ENCODE measurements at places on chromosomes 11 and 22.

DNA sequence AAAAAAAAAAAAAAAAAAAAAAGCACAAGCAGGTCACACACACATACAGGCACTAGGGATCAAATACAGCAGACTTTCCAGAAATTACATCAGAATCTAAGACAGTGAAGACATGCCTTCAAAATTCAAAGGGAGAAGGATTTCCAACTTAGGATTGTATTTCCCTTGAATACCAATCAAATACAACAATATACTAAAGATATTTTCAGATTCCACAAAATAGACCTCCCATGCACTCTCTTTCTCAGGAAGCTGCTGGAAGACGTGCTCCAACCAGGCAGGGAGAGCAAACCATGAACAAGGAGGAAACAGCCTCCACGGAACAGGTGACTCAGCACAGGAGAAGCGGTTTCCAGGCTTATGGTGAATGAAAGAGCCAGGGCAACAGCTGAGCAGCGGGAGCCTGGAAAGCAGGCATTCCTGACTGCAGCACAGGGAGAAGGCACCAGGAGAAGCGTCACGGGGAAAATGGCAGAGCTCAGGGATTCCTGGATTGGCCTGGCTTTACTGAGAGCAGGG lies 32.0 kb downstream of the TMEM184B start:
- no peak for DNase-seq

DNA sequence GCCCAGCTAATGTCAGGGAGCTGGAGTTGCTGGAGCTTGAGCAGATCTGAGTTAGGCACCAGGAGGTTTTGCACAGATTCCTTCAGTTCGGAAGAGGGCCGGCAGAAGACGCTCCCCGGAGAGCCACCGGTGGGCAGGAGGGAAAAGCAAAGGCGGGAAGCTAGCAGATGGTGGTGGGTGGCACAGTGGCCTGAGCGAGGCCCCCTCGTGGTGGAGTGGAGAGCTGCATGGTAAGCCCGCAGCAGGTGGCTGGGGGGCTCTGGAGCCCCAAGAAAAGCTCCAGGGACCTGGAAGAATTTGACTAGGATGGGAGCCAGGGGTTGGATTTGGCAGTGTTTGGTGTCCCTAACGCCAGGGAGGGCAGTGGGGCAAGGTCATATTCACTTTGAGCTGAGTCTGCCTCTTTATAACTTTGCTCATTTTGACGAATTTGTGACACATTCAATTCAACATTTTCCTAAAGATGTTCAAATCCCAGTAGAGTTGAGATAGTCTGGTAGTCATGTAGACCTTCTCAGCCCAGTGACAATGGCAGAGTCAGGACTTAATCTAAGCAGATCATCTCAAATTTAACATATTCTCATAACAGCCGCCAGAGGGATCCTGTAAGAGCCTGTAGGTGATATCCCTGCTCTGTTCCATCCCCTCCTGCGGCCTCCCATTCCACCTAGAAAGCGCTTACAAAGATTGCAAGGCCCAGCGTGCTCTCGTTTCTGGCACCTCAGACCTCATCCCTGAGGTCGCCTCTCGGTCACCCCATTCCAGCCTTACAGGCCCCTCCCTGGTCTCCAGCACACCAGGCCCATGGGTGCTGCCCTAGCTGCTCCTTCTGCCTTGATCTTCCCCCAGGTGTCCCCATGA lies 57.9 kb downstream of the TRIM29 start:
- DNase-seq, result peak; percentile 11

- no peak for DNase-seq
Measured at GRCh38 chr11:47480762-47481161, 31.8 kb upstream of the RAPSN start.

DNA sequence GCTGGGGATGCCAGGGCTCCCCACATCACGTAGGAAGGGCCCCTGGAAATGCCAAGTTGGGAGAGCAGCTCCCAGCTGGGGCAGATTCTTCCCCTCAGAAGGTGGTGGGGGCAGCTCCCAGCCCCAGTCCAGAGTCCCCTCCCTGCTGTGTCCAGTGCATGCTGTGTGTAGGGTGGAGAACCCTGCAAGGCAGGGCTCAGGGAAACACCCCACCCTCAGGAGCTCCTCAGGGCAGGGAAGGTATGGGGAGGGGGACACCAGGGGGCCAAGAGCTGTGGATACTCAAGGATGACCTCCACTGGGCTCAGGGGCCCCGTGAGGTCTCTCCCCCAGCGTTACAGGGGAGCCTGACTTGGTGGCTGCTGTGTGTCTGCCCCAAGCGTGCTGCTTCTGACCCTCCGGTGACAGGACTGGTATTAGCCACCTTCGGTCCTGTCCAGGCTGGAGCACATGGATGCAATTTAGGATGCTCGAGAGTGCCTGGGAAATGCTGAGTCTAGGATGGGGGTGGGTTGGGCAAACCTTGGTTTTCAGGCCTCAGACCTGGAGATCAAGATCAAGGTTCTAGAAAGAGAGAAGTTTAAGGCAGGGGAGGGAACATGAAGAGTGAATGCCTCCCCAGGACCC lies 16.1 kb upstream of the CABP7 start:
- no peak for DNase-seq

- DNase-seq, result no peak
Measured at GRCh38 chr22:19344420-19344819, 52.9 kb upstream of the CLTCL1 start.

DNA sequence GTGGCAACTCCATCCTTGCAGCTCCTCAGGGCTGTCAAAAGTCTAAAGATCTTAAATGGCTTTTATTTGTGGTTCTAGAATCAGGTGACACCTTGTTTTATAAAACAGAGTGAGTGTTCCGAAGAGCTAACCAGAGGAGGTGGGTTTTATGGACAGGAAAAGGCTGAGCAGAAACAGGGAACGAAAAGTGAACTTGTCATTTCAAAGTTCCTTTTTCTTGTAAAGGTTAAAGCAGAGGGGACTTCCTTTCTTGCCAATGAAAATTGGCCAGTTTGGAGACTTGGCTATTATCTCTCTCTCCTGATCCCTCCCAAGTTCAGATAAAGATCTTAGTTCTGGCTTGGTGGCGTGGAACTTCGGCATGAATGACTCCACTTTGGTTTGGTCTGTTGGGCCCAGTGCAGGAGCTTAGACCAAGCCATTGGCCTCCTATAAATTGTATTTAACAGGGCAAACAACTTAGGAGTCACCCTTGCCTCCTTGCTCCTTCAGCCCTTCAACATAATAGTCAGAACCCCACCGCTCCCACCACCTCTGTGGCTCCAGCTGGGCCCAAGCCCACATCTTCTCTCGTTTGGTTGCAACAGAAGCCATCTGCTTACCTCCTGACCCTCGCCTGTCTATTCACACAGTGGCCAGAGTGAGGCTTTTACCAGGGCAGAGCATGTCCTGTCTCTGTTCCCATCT lies 102.4 kb upstream of the THY1 start:
- DNase-seq, result no peak

DNA sequence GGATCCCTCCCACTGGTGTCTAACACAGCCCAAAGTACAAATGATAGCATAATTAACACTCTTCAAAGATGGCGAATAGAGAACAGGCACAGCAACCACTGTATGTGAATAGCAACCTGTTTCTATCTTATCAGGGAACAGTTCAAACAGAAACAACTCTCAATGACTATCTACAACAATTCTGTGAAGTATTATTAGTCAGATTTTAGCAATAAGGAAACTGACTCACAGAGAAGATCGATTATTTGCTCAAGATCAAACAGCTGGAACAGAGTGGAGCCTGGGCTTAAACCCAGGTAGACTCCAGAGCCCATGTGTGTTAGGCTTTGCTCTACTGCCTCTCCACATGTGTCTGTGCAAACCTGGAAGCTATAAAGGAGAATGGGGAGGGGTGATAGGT lies 88.7 kb downstream of the C11orf58 start:
- DNase-seq, result no peak

GRCh38 chr11:15943418-15944197 lies 412.7 kb downstream of the SOX6 start:
- DNase-seq, result no peak

GRCh38 chr11:45388472-45388871 lies 102.3 kb upstream of the SYT13 start:
- no peak for DNase-seq

DNA sequence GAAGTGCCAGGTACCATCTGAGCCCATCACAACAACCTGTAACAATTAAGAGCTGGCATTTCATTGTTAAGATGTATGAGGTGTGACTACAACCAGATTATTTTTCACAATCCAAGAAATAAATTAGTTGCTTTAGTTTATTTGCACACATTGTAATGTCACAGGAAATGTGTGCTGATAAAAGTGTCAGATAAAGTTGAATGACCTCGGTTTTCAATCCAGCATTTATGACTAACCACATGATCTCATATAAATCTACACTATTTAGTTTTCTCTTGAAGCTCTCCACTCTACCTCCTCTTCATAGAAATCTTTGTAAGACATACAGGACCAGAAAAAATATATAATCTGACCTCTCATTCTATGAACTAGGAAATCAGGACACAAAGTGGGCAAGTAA lies 166.2 kb downstream of the PGR start:
- no peak for DNase-seq

DNA sequence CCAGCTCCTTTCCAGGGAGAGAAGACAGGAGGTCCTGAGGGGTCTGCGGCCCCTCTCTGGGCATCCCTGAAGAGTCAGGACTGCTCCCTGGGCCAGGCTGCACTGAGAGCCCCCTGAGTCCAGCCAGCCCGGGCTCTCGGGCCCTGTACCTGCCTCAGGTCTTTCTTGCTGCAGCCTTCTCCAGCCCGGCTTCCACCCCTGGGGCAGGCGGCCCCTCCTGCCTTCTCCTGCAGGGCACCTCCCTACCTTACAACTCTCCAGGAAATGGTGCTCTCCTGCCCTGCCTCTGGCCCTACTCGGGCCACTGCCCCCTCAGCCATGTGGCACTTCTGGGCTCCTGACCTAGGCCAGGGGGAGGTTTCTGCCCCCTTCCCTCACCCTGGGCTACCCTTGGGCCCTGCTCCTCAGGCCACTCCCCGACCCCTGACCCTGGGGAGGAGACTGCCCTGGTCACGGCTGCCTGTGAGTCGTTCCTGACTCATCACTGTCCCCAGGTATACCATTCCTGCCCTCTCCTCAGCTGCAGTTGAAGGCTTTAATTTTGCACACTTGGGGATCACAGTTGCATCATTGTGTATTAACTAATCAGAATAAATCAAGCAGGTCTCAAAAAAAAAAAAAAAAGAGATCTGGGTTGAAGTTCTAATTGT lies 251.1 kb downstream of the NXPE2 start:
- no peak for DNase-seq

- DNase-seq, result no peak
Measured at GRCh38 chr11:118353084-118353710, 6.2 kb upstream of the UBE4A start.

DNA sequence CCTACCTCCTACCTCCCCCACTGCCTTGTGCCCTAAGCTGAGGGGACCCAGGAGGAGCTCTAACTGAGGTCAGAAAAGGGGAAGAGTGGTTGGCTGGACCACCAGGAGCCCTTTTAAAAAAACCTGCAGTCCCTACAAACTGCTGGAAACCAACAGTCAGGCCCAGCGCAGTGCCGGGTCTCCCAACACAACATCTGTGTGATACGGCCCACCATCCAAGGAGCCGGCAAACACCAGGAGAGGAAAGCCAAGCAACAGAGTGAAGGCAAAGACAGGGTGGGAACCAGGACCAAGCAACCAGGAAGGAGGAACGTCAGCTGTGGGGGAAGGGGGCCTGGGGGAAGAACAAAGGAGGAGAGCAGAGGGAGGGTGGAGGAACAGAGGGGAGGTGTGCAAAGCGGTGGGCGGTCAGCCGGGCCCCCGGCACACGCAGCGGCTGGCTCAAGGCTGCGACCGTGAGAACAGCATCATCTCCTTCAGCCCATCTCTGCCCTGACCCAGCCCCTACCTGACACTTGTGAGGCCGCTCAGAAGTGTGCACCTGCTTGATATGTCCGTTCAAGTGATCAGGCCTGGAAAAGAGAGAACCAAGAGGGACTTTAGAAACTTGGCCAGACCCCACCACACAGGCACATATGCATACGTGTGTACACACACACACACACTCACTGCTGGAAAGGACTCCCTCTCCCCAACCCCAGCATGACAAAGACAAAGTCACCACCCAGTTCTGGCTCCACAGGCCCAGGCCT lies 3.6 kb downstream of the PATZ1 start:
- no peak for DNase-seq

GRCh38 chr11:119688356-119688755 lies 40.6 kb downstream of the NECTIN1 start:
- no peak for DNase-seq

DNA sequence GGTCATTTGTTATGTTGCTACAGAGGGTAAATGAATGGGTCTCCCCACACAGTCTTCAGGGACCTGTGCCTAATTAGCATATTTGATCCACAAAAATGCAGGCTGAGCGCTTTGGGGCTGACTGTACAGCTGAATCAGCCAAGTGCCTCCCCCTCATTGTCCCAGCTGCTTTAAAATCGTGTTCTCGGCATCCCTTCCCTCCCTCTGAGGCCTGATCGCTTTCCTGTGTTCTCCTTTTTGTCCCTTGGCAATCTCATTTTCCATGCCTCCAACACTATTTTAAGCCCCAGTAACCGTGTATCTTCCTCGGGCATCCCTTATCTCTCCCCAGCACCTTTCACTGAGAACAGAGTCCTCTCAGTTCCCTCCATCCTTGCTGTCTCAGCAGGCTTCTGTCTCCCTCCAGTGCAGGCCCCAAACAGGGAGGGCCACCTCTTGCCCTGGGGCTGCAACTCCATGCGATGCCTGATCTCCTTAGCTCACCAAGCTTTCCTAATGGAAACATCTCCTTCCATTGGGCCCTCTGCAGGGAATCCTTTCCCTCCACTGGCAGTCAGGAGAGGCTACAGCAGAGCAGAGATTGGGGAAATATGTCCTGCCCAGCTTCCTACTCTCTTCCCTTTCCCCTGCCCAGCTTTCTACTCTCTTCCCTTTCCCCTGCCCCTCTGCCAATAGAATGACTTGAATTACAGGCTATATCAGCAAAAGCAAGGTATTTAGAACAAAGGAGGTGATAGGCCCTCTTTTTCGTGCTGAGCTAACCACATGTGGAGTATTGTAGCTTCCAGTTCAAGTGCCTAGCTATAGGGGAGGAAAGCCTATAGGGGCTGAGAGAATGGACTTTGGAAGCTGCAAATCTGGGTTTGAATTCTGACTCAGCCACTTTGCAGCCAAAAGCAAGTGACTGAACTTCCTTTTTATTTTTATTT lies 13.8 kb downstream of the UQCR10 start:
- DNase-seq, result no peak

DNA sequence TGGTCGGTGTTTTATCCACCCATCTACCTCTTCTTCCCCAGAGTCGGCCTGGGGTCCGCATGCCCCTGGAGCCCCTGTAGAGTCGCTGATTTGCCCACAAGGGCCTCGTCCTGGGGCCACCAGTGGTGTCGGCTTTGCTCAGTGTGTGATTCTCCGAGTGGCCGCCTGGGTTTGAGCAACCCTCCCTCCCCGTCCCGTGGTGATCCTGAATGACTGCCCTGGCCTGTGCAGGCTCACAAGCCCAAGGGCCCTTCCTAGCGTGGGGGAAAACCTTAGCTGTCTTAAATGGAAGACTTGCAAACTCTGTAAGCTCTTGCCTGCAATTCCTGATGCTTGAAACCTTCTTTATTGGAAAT lies 128.3 kb downstream of the OSBP2 start:
- no peak for DNase-seq

- DNase-seq, result peak; percentile 19
Measured at GRCh38 chr22:42895087-42895486, 38.0 kb upstream of the ARFGAP3 start.

GRCh38 chr22:36415415-36416168 lies 27.8 kb upstream of the MYH9 start:
- DNase-seq, result no peak

GRCh38 chr11:119810478-119811232 lies 81.7 kb upstream of the NECTIN1 start:
- DNase-seq, result no peak

GRCh38 chr11:124798991-124799347 lies 1.2 kb downstream of the MSANTD2 start:
- no peak for DNase-seq

Data from stimulated activated CD4-positive, alpha-beta T cell treated with anti-CD3 and anti-CD28 coated beads, Interleukin-4, amount 100 ng/mL, for 24 hours (primary cell).